ENCODE measurements at places on chromosomes 6 and 20. TPM values are rescaled to one million over a fixed set of nuclear protein-coding genes. Genes with fewer than 3 reads are reported as not detected.

Gene VSX1
- total RNA-seq, result not detected

Gene EPHA7
- not detected for total RNA-seq

Gene POM121L2
- not detected for total RNA-seq

DNA sequence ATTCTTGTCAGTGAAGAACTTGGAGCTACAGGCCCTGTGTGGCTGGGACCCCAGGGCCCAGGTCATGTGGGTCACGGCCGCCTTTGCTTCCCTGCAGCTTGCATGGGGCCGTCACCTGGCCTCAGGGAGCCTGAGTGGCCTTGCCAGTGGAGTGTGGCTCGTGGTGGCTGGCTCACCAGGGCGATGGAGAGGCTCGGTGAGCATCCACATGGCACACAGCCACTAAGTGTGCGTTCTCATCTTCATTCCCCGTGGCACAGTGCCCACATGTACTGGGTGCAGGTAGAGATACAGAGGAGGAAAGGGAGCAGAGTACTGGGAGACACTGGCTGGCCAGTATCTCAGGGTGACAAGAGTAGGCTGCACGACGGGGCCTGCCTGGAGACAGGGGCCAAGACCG, 21.5 kb downstream of the MANBAL start:
- no peak for DNase-seq

DNA sequence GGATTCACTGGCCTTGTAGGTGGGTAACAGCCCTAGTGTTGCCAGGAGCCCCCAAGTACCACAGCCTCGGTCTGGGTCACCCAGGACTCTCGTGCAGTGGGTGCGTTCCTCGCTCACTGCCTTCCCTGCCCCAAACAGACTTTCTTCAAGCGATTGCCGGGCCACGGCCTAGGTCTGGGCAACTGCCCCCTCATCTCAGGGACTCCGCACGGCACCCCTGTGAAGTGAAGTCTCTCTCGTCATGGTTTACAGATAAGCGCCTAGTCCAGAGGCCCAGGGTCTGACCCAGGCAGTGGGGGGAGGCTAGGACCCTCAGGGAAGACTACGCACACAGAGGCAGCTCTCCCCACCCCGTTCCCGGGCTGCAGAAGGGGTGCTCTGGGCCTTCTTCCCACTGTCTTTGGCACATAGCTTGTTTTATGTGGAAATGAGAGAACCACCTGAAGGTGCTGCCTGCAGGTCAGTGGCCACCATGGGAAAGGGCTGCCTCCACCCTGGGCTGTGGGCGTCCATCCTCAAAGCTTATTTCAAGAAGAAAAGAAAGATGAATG, 220.8 kb downstream of the ERMARD start:
- no peak for DNase-seq

GRCh38 chr6:155400654-155400965, 55.0 kb downstream of the NOX3 start:
- DNase-seq, result no peak

DNA sequence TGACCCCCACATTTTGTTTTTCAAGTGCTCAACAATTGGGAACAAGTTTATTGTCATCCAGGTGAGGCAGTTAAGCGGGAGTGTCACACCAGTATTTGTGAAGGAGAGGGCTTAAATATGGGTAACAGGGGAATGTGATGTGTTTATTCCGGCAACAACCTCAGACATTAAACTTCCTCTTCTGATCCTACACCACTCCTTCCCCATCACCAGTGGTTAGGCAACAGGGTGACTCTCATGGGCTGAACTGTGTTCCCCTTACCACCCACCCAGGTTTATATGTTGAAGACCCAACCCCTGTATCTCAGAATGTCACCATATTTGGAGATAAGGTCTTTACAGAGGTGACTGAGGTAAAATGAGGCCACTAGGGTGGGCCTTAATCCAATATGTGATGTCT, 52.1 kb upstream of the RNF182 start:
- DNase-seq, result no peak

DNA sequence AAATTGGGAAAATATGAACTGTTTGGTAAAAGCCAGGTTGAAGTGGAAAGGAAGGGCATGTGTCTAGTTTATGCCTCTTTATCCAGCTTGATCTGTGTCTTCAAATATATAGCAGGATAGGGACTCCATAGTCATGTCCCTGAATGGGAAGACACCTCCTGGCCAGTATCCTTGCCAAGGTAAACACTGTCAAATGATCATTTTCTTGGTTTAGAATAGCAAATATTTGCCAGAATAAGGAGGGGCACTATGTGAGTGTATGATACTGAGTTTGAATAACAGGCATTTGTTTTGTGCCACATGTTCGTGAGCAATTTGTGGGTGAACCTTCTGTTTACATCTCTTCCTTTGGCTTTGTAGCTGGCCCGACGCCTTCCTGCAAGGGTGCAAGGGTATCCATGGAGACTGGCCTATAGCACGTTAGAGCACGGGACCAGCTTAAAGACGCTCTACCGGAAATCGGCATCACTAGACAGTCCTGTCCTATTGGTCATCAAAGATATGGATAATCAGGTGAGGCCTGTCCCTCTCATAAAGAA, 34.2 kb upstream of the HINT3 start:
- no peak for DNase-seq

GRCh38 chr20:49283703-49284625, 6.1 kb upstream of the ZNFX1 start:
- DNase-seq, result no peak

GRCh38 chr6:63014290-63014689, 197.0 kb upstream of the FKBP1C start:
- DNase-seq, result no peak

All from activated naive CD8-positive, alpha-beta T cell treated with anti-CD3 and anti-CD28 coated beads for 36 hours (primary cell).